ENCODE measurements at places on chromosomes 1 and 21.

DNA sequence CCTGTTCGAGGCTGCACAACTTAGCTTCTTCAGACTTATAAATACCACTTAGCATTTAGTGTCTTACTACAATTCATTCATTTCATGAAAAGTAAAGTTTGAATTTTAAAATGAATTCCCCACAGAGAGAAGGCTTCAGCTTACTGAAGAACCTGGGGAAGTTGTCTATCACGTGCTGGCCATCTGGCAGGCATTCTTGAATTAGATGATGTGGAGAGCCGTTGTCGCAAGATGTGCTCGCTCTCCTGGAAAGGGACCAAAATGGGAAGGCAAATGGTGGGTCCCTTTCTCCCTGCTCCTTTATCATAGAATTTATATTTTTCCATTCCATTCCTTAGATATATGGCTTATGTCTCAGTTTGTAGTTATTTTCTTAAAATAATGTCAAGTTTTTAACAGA is 90.5 kb downstream of the CD247 start:
- no peak for DNase-seq

DNA sequence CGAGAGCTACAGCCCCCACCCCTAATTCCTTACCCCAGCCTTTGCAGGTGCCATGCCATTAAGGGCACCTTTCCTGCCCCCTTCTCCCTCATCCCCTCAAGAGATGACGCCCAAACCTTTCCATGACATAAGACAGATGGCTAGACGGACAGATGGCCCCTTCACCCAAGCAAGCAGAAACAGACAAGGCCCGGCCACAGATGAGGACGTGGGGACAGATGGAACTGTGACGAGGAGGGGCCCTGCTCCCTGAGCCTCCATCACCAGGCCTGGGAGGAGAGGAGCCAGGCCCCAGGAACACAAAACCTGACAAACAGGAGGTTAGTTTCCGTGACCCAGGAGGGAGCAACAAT is 24.7 kb upstream of the PEF1 start:
- DNase-seq: no peak

- DNase-seq: no peak
Measured at GRCh38 chr21:15718711-15719110, 11.1 kb upstream of the USP25 start.

DNA sequence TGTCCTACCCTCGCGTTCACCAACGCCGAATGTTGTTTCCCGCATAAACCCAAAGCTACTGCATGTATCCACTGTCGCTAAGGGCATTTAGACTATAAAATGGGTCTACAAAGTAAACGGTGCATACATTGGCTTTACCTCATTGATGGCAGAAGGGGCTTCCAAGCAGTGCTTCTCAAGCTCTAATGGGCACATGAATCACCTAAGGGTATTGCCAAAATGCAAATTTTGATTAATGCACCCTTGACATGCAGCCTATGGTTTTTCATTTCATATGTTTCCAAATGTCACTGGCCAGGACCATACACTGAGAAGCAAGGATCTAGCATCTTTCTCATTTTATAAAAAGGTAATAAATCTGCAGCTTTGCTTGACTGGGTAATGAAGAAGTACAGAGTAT is 2.7 kb downstream of the OR6F1 start:
- DNase-seq: no peak

DNA sequence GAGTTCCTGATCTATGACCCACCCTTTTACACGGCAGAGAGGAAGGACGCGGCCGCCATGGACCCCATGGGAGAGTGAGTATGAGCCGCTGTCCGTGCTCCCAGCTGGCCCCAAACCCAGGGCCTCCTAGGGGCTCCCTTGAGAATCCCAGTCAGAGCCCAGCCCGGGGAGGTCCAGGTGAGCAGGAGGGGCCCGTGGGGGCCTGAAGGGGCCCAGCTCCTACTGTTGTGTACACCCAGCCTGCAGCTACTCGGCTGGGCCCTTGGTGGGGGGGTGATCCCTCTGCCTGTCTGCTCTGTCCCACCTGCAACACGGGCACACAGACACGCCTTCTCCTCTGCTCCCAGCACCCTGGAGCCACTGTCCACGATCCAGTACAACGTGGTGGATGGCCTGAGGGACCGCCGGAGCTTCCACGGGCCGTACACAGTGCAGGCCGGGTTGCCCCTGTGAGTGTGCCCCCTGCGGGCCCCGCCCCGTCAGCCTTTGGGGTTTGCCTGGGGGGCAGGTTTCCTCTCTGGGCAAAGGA is 28.6 kb upstream of the LRRC3 start:
- DNase-seq: no peak

GRCh38 chr1:116910379-116911187 is 867 bp downstream of the PTGFRN start:
- DNase-seq: peak; percentile 20

DNA sequence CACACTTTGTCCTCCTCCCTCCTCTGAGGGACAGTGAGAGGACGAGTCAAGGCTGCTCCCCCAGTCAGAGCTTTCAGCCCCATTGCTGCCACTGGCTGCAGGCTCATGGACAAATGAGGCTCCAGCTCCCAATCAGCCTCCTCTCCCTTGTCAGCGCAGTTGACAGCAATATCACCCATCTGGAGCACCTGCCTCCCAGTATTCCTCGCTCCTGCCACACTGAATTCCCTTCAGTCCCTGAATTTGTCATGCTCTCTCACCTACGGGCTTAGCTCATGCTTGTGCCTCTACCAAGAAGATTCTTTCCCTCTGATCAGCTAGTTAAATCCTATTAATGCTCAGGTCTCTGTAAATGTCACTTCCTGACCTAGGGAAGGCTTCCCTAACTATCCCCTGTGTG is 54.4 kb upstream of the SYT6 start:
- no peak for DNase-seq

GRCh38 chr1:63238721-63239120 is 83.6 kb upstream of the FOXD3 start:
- DNase-seq: no peak

GRCh38 chr21:43025636-43026180 is 49.9 kb downstream of the CBS start:
- no peak for DNase-seq

DNA sequence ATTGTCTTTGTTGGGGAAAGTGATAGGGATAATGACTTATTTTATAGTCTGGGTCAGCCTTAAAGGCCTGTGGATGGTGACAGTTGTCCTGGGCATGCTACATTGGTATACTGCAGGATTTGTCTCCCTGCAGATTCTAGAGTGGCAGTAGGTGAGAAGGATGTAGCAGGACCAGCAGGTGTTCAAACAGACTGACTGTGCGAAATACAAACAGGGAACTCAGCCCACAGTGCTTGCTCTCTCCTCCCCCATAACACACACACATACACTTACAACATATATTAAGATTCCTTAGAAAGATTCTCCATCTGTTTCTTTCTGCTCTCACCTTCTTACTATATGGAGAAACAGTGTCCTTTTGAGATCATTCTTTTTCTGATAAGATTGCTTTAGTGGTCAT is 6.9 kb downstream of the PDE4B start:
- no peak for DNase-seq

GRCh38 chr1:27601771-27602461 is 2.0 kb downstream of the AHDC1 start:
- DNase-seq: no peak

- no peak for DNase-seq
Measured at GRCh38 chr1:156126043-156126629, 11.6 kb downstream of the LMNA start.

DNA sequence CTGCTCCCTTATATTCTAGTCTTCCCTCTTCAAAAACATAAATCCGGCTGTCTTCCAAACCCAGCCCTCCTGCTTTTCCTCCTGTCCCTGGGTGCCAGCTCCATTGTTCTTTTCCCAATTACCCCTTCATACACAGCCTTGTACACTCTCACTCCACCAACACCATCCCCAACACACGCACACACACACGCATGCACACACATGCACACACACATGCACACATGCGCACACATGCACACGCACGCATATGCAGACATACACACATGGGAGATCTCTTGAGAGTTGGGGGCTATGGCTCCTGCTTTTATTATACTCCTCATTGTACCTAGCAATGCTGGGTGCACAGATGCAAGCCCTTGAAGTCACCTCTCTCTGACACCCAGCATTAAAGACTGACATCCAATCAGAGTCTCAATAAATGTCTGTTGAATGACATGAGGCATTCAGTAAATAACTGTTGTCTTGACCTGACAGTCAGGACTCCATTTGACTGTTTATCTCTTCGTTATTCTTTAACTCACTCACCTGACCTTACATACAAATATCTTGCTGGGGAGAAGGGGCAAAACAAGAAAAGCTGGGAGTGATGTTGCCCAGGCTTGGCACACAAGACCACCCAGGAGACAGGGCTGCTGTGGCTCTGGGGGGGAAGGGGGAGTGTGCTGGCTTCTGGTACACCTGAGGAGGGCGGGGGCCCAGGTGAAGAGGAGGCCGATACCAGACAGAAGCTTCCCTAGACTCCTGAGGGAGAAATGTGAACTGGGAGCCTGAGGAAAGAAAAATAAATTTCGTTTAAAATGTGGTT is 16.0 kb downstream of the ABCA4 start:
- no peak for DNase-seq

GRCh38 chr1:18073066-18073642 is 34.4 kb upstream of the IGSF21 start:
- no peak for DNase-seq

DNA sequence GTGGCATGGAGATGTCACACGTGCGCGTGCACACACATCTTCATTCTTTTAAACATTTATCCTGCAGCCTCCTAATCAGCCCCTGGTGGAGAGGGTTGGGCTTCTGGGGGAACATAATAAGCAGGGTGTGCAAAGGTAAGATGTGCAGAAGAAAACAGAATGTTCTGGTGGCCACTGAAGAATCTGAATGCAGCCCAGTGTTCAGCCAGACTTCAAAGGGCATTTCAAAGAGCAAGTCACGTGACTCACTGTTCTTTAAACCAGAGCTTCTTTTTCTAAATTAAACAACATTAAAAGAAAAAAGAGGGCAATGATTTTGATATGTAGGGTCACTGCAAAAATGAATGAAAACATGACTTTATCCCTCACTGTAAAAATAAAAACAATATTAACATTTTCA is 89.8 kb downstream of the ABCA4 start:
- no peak for DNase-seq

GRCh38 chr1:175132436-175132835 is 60.1 kb downstream of the KIAA0040 start:
- DNase-seq: no peak

- no peak for DNase-seq
Measured at GRCh38 chr1:228391411-228392020, 15.1 kb downstream of the TRIM11 start.

DNA sequence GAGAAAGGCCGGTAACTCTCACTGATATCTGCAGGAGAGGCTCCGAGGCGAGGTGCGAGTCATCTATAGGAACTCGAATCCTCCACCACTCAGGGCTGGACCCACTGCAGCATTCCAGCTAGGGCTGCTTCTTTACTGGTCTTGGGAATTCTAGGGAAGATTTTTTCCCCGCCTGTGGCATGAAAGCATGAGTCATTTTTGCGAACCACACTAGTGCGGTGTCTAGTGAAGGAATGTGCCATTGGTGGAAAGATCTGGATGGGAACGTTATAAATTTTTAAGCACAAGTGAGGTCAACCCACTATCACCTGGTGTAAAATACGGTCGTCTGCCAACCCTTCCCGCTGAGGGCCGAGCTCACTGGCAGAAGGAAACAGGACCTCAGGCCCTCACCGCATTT is 49.7 kb downstream of the SYF2 start:
- no peak for DNase-seq

DNA sequence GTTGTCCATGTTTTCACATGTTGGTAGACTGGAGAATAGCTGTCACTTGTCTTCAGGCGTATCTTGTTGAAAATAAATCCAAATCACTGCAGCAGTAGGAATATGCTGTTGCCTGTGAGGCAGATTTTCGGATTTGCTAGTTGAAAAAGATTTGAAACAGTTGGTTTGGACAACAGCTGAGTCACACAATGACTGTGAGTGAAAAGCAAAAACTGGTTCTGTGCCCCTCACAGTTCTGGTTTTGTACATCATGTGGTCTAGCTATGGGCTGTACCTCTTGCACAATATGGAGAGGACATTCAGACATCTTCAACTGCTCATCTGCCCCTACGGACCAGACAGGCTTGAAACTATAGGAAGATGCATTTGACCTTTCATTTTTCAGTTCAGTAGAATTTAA is 1.8 kb downstream of the ARF1 start:
- DNase-seq: no peak

DNA sequence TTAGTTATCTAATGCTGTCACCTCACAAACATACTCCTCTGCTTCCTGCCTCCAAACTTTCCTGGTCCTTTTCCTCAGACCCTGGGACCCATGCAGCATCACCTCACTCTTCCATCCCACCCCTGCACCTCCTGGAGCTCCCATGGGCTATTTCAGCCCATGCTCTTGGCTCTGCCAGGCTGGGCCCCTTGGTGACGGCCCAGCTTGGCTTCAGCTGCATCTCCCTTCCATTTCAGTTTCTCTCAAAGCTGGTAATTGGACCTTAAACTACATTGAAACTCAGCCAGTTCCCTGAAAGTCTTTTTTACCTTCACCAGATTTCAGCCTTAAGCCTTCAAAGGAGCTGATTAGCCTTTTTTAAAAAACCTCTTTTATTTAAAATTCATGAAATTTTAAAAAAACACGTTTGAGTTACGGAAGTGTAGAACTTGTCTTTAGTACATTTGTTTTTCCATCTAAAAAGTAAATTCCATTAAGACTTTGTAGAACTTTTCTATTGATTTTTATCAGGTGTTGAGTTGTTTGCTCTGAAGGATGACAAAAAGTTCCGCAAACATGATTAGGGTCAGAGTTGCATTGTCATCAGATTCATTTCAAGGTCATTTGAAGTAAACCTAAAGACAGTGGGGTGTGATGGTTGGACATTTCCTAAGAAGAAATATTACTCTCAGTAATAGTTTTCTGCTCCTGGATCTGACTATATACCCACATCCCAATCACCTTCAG is 33.5 kb downstream of the AGT start:
- no peak for DNase-seq

DNA sequence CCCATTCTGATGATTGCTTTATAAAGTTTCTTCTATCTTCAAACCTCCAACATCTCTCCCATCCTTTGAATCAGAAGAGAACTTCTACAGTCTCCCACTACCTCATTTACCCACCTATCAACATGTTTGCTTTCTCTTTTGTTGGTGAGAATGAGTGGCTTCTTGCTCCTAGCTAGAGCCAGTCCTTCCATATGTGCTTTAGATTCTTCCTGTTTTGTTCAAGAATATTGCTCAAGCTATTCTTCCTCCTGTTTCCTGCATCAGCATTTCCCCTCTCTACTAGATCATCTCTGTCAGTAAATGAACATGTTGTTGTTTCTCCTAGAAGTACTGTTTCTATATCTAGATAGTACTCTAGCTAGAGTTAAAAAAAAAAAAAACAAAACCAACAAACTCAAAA is 6.3 kb downstream of the ATF6 start:
- no peak for DNase-seq

DNA sequence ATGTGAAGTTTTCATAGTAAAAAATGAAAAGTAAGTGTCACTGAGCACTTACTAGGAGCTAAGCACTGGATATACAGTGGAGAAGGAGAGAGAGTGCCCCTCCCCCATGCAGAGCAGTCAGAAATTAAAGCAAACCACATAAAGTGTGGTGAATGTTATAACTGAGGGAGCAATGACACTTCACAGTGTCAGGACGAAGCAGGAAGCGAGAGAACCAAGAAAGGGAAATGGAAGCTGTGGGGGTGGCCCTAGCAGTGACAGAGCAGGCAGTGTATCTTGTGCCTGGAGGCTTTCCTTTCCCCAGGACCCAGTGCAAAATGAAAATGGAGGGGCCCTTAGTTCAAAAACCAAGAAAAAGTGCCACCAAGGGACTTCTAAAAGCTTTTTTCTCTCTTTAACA is 21.5 kb upstream of the RCAN3 start:
- no peak for DNase-seq

- DNase-seq: no peak
Measured at GRCh38 chr21:34844013-34844923, 175.5 kb downstream of the CLIC6 start.

All from stimulated activated CD8-positive, alpha-beta memory T cell treated with anti-CD3 and anti-CD28 coated beads, Interleukin-12 subunit alpha, Interleukin-12 subunit beta, amount 100 ng/mL, for 1 hour (primary cell).